ENCODE measurements at places on chromosomes 2 and 18.
A peak's percentile ranks its signal among the peaks of the same experiment; 100 is the strongest.

GRCh38 chr2:86201671-86202335 lies 2.5 kb downstream of the MRPL35 start:
- H3K4me3 ChIP-seq = peak overlapping the region; percentile 36
- peaks cover 47% of the 10 kb centered on the region for H3K4me1 ChIP-seq
- H3K27ac ChIP-seq = no peak overlapping the region
- DNase-seq = no peak
- H3K36me3 ChIP-seq = peaks cover 13% of the 10 kb centered on the region

DNA sequence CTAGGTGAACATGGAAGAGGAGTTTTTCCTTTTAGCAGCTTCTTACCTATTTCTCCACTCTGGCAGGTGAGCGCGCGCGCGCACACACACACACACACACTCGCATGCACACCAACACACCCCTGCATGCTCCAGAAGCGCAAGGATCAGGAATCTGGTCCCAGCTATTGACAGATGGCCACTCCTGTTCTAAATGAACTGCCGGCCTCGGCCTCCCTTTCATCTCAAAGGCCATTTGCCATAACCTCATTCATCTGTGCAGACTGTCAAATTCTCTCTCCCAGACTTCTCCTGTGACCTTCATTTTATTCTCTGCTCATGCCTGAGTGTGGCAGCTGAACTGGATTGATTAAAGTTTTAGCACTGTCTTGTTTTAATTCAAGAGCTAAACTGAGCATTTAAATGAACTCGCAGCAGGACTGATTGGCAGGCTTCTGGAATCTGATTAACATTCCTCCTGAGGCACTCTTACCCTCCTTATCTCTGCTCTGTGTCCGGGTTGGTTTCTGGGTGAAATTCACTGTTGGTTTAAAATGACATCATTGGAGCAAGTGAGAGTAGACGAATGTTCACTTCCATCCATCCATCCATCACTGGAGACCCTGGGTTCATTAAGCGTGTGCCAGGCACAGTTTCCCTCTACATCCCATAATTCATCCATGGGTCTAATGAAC lies 58.8 kb downstream of the FECH start:
- no peak overlapping the region for H3K27ac ChIP-seq
- no peak overlapping the region for H3K4me3 ChIP-seq
- H3K36me3 ChIP-seq = no peaks in the 10 kb centered on the region

DNA sequence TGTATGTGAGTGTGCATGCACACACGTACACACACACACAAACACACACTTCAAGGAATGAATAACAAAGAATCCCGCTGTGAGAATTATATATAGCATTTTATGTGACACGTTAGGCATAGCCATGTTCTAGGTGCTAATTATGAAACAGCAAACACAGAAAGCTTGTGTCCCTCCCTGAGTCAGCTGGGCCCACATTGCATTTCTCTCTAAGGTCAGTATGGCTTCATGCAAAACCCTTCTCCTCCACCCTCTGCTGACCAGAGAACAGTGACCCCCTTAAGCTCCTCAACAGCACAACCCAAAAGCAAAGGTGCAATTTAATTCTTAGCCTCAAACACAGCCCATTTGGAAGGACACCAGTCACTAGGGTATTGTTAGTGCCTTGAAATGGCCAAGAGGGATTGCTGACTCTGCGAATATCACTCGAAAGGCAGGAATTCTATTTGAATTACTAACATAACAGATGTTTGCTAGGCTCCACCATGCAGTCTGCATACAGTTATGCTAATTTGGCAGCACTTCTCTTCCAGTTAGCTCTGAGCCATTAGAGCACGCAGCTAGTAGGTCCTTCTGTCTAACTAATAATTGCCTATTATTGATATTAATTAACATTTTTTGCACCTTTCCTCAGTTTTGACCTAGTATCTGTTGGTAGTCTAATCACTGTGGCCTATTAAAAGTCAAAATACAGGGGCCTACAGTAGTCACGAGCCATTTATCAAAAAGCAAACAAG lies 149.0 kb downstream of the LNPK start:
- H3K36me3 ChIP-seq = no peaks in the 10 kb centered on the region
- H3K27me3 ChIP-seq = peaks cover 3% of the 10 kb centered on the region
- H3K27ac ChIP-seq = no peak overlapping the region
- no peaks in the 10 kb centered on the region for H3K4me1 ChIP-seq

DNA sequence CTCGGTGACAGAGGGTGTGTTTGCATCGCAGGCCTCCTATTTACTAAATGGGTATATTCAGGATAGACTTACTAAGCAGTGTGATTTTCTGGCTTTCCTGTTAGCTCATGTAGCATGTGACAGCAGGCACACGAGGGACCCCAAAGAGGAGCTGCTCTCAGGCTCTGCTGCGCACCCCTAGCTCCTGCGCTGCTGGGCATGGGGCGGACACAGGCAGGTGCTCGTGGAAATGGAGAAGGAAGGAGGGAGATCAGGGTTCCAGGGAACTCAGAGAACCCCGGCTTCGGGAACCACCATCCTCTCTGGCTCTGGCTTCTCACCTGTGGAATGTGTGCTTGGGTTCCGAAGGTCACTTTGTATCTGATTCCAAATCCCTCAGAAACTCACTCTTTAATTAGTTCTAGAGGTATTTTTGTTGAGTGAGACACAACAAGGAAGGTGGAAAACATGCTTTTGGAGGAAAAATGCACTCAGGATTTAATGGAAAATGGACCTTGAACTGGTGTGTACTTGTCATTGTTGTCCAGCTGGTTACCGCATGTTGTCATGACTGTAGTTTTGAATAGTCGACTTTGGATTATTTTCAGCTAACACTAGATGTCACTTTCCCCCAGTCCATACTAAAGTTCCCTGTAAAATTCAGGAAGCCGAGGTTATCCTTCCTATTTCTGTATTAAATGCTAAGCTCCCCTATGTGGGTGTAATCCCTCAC lies 3.5 kb downstream of the SNTG2 start:
- DNase-seq = no peak
- no peaks in the 10 kb centered on the region for H3K36me3 ChIP-seq
- peaks cover 43% of the 10 kb centered on the region for H3K27me3 ChIP-seq
- H3K4me3 ChIP-seq = no peak overlapping the region

- peaks cover 14% of the 10 kb centered on the region for H3K27me3 ChIP-seq
- H3K27ac ChIP-seq = no peak overlapping the region
- H3K4me1 ChIP-seq = no peaks in the 10 kb centered on the region
- no peak overlapping the region for H3K4me3 ChIP-seq
Measured at GRCh38 chr18:3715231-3716080, 265.5 kb downstream of the TGIF1 start.

DNA sequence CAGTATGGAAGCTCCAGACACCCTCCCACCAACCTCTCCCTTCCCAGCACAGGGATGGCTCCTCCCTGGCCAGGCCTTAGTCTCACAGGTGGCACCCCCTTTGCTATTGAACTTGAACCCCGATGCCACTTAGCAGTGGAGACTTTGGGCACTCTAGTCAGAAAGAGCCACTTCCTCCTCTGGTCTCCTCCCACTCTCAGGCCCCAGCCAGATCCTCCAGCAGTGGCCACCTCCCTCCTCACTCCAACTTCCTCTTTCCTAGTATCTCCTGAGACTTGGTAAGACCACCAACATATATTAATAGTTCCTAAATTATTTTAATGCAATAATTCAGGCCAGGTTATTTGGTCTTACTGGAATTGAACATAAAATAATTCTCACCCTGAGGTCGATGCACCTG lies 437.2 kb upstream of the ID2 start:
- DNase-seq = no peak
- no peak overlapping the region for H3K4me3 ChIP-seq
- H3K27ac ChIP-seq = peak overlapping the region; percentile 2
- peaks cover 3% of the 10 kb centered on the region for H3K36me3 ChIP-seq

DNA sequence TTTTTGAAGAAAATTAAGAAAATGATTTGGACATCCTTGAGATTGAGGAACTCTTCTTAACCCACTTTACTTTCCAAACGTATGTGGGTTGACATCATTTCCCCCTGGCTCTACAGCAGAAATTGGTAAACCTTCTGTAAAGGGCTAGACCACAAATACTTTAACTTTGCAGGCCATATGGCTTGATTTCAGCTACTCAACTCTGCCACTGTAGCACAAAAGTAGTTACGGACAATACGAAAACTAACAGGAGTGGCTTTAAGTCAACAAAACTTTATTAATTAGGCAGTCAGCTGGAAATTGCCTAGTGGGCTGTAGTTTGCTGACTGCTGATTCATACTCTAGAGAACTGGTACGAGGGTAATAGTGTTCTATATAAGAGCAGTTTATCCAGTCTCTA lies 83.2 kb upstream of the DTNB start:
- H3K27me3 ChIP-seq = no peaks in the 10 kb centered on the region
- no peak overlapping the region for H3K4me3 ChIP-seq
- no peak for DNase-seq
- peaks cover 67% of the 10 kb centered on the region for H3K36me3 ChIP-seq
- peaks cover 9% of the 10 kb centered on the region for H3K4me1 ChIP-seq

GRCh38 chr2:236971131-236971821 lies 114.4 kb upstream of the COPS8 start:
- peaks cover 48% of the 10 kb centered on the region for H3K4me1 ChIP-seq
- no peak for DNase-seq
- H3K4me3 ChIP-seq = no peak overlapping the region
- H3K36me3 ChIP-seq = no peaks in the 10 kb centered on the region
- H3K27me3 ChIP-seq = peaks cover 23% of the 10 kb centered on the region

- no peaks in the 10 kb centered on the region for H3K27me3 ChIP-seq
- no peak overlapping the region for H3K27ac ChIP-seq
- no peak overlapping the region for H3K4me3 ChIP-seq
- DNase-seq = no peak
- no peaks in the 10 kb centered on the region for H3K4me1 ChIP-seq
Measured at GRCh38 chr2:191301971-191302370, 56.8 kb downstream of the MYO1B start.

DNA sequence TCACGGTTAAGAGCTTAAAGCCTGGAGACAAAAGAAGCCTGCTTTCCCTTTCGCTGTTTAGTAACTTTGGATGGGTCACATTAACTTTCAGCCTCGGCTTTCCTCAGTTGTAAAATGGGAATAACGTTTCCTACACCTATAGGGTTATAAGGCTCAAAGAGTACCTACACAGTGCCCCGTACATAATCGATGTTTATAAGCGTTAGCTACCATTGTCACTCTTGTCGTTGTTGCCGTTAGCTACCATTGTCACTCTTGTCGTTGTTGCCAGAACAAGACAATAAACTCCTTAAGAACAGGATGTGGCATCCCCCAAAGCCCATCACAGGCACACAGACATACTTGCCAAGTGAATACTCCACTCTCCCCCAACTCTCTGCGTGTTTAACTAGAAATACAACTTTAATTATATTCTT lies 901 bp upstream of the MFSD6 start:
- peak overlapping the region; percentile 78 for H3K4me3 ChIP-seq
- H3K4me1 ChIP-seq = peaks cover 32% of the 10 kb centered on the region
- no peaks in the 10 kb centered on the region for H3K27me3 ChIP-seq
- H3K36me3 ChIP-seq = peaks cover 8% of the 10 kb centered on the region
- H3K27ac ChIP-seq = peak overlapping the region; percentile 96

DNA sequence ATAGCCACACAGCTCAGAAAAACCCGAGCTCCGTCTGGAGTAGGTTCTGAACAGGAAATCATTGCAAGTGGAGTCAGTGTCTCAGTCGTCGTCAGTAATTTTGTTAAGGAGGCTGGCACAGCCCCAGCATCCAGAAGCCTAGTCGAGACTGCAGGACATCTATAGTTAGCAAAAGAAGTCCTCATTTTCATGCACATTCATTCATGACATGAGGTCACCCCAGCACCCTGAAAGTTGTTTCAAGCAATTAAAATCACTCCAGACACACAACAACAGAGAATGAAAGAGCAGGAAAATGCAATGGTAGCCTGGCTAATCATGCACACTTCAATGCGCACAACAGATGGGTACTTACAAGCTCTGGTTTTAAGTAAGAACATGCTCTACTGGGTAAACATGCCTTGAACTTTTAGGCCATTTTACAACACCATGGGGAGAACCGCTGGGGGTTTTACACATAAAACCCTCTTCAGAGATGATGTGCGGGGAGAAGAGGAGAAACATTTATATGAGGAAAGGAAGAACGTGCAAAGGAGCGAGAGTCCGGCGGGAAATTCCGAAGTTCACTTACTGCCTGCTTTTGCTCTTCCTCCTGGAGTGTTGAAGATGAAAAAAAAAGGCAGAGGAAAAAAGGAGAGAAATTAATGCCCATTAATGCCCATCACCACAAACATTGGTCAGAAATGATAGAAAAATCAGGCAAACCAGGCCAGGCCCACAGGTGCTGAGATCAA lies 77.4 kb upstream of the DNMT3A start:
- H3K36me3 ChIP-seq = peaks cover 23% of the 10 kb centered on the region
- DNase-seq = no peak
- no peak overlapping the region for H3K27ac ChIP-seq
- H3K27me3 ChIP-seq = no peaks in the 10 kb centered on the region
- no peak overlapping the region for H3K4me3 ChIP-seq

DNA sequence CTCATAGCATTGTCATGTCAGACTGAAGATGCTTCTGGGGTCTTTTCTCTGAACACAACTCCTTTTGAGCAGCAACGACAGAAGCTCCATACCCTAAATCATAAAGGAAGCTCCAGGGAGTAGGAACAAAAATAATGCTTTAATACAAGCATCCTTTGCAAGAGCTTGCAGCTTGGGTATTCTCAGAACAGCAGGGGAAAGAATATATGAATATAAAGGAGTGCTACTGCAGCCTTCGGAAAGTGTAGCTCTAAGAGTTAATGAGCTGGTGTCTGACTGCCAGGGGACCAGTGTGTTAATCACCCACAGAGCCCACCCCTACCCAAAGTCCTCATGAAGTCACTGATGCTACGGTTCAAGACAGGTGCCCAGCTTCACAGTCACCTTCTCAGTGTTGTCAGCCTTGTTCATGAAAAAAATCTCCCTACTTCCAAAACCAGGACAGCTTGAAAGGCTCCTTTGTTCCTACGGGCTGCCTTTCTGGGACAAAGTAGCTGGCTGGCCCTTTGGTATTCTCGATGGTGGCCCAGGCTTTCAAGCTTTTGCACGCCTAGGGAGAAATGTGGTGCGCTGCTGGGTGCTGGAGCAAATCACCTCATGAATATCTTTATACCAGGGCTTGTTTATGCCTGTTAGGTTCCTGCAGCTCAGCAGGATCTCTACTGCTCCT lies 259.7 kb downstream of the CMPK2 start:
- H3K27ac ChIP-seq = no peak overlapping the region
- DNase-seq = no peak

DNA sequence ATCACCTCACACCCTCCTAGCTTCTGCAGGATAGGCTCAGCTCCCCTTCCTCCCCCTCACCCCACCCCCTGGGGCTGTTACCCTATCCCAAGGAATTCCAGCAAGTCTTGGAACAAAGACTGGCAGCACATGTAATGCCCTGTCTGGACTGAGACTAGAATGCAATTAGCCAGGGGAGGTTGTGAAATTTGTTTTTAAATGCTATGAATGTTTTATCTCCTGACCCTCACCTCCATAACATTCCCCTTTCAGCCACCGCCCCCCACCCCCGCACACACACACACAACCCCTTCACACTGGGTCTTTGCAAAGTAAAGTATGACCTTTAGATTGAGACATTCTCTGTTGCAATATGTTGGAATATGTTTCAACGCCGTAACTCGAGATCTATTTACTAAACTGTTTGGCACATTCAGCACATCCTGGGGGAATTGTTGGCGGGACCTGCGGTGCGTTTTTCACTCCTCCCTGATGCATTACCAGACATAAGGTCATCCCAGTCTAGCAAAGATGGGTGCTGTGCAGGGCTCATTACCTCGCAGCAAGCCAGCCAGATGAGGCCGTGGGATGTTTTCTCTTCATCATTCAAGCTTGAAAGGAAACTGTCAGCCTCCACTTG lies 290.7 kb upstream of the SLC14A2 start:
- no peaks in the 10 kb centered on the region for H3K4me1 ChIP-seq
- H3K4me3 ChIP-seq = no peak overlapping the region
- no peak for DNase-seq
- no peaks in the 10 kb centered on the region for H3K27me3 ChIP-seq
